ENCODE measurements at places on chromosomes 6 and 20.
A peak's percentile ranks its signal among the peaks of the same experiment; 100 is the strongest.

GRCh38 chr6:140821196-140821595 lies 1311.5 kb upstream of the GJE1 start:
- no peak for ATAC-seq

GRCh38 chr20:63085151-63085861 lies 78.5 kb upstream of the BHLHE23 start:
- peak; percentile 37 for ATAC-seq

DNA sequence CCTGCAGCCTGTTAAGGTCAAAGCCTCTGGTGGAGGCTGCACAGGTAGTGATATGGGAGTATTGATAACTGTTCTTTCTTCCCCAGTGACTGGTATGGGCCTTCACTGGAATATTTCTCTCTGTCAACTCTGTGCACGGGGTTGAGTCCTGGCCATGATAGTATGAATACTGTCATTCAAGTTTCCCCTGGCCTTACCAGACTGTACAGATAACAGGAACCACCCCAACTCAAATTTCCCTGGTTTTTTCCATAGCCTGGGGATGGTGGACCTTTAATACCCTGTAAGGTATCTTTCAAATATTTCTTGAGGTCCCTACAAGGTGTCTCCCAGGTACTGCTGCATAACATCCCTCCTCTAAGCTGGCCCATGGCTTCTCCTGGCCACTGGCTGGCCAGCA lies 51.4 kb upstream of the TNFAIP3 start:
- no peak for ATAC-seq

DNA sequence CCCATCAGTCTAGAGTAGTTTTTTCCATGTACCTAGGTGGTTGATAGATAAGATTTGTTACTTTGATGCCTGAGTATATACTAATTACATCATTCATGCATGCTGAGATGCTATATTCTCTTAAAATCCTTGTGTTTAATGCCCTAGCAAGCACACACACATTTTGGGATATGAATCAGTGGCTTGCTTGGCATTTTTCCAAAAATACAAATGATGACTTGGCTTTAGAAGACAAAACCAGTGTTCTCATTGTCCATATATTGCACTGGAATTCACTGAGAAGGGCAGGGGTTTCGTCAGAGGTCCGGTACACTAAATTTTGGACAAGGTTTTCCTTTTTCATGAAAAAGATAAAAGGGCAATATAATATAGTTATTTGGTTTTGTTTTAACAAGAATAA lies 24.9 kb downstream of the GTPBP2 start:
- no peak for ATAC-seq

- ATAC-seq = no peak
These were observed 58.7 kb downstream of the KIF13A start for GRCh38 chr6:17928514-17929430.

GRCh38 chr6:109008537-109009235 lies 86.0 kb downstream of the SESN1 start:
- peak; percentile 42 for ATAC-seq

GRCh38 chr6:169019727-169020491 lies 233.7 kb downstream of the THBS2 start:
- peak; percentile 66 for ATAC-seq

DNA sequence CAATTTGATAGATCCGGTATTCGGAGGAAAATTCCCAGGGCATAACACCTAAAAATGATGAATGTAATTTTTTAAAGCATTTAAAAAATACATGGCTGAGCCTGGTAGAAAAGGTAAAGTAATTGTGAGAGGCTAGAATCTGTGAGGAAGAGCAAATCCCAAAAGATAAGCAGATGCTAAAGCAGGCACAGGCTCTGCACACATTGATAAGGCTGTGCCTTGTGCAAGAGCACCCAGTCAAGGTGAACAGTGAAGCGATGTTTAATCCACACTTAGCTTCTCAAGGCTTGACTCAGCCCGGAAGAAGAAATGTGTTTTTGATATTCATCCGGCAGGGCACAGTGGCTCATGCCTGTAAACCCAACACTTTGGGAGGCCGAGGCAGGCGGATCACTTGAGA lies 5.1 kb upstream of the EPB41L2 start:
- ATAC-seq = no peak

- ATAC-seq = no peak
These were observed 4.3 kb upstream of the ADGB start for GRCh38 chr6:146594495-146594894.

DNA sequence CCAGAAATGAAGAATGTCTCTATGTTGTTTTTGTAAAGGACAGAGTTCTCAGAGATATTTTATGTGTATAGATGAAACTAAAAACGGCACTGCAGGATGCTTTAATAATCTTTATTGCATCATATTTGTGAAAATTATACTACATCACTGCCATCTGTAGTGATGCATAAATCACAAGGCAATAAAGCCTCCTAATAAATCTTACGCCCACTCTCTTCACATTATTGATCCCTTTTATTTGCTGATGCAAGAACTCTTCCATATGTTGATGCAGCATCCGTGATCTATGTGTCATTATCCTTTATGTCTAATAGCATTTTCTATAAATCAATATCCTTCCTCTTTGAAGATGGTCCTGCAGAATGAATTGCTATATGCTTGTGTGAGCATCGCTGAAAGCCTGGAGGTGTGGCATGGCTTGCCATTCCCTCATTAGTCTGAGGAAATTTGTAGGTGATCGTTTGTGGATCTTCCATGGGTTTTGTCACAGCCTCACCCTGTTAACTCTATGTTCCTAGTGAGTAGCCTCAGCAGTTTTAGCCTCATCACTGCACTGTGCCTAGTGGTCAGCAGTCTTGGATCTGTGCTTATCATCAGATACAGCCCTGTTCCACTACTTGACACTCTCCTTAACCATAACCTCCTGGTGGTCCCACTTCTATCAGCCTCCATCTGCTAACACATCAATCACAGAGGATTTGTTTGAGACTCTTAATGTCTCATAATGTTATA lies 983.5 kb downstream of the EYS start:
- ATAC-seq = no peak

GRCh38 chr6:134735461-134735860 lies 214.4 kb downstream of the ALDH8A1 start:
- ATAC-seq = no peak

DNA sequence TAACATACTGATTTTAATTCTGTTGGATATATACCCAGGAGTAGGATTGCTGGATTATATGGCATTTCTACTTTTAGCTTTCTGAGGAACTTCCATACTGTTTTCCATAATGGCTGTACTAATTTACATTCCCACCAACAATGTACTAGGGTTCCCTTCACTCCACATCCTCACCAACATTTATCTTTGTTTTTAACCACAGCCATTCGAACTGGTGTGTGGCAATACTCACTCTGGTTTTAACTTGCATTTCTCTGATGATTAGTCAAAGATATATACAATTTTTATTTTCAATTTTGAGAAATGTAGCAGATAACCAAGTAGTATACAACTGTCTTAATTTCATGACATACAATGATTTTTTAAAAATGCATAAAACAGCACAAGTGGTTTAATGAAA lies 30.3 kb upstream of the ADGRG6 start:
- no peak for ATAC-seq

DNA sequence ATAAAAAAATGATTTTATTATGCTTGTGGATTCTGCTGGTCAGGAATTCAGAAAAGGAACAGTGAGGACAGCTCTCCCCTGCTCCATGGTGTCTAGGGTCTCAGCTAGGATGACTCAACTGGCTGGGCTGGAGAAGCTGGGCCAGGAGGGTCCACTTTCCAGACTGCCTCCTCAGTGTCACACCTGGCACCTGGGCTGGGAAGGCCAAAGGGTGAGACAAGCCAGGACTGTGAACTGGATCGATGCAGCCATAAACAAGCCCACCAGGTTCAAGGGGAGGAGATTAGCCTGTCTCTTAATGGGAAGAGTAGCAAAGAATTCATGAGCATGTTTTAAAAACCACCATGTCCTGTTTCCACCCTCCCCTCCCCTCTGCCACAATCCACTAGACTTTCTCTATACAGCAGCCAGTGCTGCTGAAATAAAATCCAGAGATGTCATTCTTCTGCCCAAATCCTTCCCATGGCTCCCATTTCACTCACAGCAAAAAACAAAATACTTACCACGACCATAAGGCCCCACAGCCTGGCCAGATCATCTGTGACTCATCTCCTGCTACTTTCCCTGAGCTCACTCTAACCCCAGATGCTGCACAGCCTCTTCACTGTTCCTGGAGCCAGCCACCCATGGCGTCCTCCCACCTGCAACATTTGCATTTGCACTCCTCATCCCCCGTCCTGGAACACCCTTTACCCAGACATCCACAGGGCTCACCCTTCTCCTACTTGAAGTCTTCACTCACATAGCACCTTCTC lies 13.8 kb downstream of the SPTLC3 start:
- no peak for ATAC-seq

DNA sequence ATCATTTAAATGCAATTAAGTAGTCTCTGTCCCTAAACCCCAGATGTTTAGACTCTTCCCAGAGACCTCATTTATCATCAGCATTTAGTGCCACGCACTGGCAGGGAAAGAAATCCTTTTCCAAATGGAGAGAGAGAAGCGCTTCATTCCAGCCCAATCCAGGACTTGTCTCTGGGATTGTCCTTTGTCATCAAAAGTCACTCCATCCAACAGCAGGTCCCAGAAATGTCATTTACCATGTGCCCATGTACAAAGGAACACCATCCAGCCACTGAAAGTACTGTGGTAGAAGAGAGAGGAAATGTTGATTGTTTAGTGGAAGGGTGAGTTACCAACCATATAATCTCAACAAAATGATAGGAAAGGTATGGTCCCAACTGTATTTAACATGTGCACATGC lies 66.9 kb upstream of the SMIM28 start:
- ATAC-seq = no peak

- ATAC-seq = no peak
These were observed 373.0 kb downstream of the ZFAND3 start for GRCh38 chr6:38192487-38192886.

- ATAC-seq = no peak
These were observed 55.0 kb upstream of the VSX1 start for GRCh38 chr20:25136643-25137559.

DNA sequence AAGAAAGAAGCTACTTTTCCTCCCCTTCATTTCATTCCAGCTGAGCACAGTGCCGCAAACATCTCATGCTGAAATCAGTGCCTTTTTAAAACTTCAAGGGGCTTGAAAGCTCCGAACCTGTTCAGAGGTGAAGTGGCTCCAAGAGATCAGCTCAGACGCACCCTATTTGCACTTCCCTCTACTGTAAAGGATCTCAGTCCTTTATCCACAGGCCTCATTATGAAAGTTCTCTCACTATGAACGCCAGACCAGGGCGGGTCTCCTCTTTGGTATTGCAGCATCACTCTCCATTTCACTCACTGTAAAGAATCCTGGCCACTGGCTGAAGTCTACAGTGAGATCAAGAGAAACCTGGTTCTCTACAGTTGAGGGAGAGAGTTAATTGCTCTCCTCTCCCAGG lies 232.7 kb upstream of the POU3F2 start:
- ATAC-seq = no peak

GRCh38 chr6:106103728-106104109 lies 17.6 kb downstream of the PRDM1 start:
- peak; percentile 47 for ATAC-seq

DNA sequence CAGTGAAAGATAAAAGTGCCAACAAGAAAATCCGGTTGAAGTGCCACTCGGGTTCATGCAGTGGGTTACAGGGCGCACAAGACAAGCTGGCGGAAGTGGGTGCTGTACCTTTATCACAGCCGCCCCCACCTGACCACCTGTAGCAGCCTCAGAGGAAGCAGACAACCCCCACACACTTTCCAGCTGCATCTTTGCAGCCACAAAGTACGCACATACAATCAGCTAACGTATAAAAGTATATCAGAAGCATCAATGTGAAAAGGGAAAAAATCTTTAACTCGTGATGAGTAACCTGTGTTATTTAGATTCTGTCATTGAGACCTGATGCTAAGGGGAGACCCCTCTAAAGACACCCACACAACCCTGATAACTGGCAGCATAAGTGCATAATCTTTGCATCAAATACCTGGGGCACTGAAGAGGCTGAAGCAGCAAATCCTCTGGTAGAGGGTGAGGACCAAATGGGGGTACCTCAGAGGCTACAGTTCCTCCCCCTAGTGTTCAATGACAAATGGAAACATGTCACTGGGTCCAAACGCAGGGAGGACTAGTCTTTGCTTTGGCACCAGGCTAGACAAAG lies 22.1 kb downstream of the BACH2 start:
- ATAC-seq = peak; percentile 69

- no peak for ATAC-seq
These were observed 140.4 kb downstream of the HAO1 start for GRCh38 chr20:7799862-7800261.

DNA sequence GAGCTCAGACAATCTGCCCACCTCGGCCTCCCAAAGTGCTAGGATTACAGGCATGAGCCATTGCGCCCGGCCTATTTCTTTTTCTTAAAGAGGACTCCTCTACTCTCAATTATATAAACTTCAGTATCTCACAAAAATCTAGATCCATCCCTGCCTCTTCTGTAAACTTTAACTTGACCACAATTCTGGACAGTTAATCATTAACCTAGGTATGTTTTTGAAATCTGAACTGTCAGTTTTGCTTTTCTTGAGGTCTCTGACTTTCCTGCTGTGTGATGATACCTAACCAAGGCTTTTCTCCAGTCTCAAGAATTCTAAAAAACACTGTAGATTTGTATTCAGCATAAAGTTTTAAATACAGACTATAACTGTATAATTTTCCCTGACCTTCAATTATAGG lies 388.2 kb upstream of the SYNCRIP start:
- ATAC-seq = no peak

DNA sequence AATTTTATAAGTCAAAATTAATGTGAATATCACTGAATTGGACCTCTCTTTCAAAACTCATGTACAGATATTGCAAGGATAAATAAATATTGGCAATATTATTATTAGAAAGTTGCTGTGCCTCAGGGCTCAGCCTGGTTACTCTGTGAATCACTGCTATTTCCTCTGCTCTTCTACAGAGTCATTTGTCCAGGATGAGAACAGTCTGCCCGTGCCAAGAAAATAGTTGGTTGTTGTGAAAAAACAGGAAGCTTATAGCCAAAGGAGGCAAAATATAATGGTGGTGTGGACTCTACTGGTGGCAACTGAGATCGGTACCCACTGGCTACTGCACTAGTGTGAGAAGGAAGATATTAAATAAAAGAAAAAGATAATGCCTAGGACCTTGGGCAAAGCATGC lies 93.6 kb downstream of the RIMS1 start:
- no peak for ATAC-seq
